ENCODE measurements at places on chromosomes 2 and 18.

DNA sequence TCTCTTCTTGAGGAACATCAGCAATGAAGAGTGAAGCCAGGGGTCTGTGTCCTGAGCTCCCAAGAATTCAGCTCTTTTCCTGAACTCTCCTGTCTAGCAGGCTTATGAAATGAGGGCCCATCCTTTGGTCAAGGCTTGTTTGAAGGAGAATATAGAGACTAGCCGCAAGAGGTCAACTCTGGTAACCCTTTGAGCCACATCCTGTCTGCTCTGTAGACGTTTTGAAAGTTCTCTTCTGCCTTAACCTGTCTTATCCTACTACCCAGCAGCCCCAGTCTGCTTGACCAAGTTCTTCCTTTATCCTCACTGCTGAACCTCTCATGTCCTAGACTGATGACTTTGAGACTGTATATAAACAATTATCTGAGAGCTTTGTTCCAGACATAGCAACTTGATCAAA is 5.4 kb downstream of the SEMA4F start:
- DNase-seq: no peak

- DNase-seq: no peak
These were observed 1154.5 kb upstream of the CHAC2 start for GRCh38 chr2:52613064-52613463.

GRCh38 chr2:95760806-95761525 is 169.2 kb downstream of the TRIM43 start:
- DNase-seq: no peak

DNA sequence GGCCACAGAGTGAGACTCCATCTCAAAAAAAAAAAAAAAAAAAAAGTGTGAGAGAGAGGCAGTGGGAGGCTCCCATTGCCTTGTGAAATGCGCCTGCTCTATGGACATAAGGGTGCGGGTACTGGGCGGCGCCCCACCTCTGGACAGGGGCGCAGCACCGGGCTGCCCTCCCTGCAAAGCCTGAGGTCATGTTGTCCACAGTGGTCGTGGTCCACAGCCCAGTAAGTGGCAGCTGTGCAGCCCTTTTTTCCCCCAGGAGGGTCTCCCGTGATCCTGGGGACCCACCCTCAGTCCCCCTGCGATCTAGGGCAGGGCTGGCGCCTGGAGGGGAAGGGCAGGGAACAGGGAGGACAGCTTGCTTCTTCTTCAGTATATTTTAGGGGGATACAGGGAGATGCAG is 37.8 kb downstream of the LPIN1 start:
- no peak for DNase-seq

DNA sequence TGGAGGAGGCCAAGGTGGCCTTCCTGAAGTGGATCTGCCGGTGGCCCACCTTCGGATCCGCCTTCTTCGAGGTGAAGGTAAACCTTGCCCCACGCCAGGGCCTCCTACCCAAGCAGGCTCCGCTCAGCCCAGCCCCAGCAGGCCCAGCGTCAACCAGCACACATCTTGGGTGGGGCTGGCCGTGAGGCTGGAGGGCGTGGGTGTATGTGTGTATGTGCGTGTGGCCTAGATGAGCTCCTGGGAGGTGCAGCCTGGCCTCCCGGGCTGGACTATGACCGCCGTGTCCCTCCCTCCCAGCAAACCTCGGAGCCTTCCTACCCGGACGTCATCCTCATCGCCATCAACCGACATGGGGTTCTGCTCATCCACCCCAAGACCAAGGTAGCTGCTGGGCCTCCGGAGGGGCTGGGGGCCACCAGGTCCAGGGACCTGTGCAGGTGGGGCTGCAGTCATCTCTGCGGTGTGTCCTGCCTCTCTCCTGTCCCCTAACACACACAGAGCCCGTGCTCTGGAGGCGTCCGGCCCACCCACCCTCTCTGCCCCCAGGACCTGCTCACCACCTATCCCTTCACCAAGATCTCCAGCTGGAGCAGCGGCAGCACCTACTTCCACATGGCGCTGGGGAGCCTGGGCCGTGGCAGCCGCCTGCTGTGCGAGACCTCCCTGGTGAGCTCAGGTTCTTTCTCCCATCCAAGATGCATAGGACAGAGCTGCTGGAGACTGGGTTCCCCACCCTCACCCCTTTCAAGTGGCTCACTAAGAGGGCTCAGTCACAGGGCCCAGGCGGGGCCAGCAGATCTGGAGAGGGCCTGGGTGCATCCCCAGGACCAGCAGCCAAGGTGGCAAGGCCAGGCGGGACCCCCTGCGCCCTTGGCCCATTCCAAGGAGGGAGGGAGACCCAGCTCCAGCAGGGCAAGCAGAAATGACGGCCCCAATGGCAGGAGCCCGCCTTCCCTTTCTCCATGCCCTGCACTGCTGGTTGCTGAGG is 9.4 kb upstream of the GPR17 start:
- no peak for DNase-seq

GRCh38 chr2:66580166-66581049 is 145.5 kb downstream of the MEIS1 start:
- no peak for DNase-seq

GRCh38 chr2:113842919-113843736 is 46.8 kb upstream of the ACTR3 start:
- DNase-seq: no peak

GRCh38 chr2:127567351-127567854 is 31.9 kb downstream of the MYO7B start:
- DNase-seq: no peak

DNA sequence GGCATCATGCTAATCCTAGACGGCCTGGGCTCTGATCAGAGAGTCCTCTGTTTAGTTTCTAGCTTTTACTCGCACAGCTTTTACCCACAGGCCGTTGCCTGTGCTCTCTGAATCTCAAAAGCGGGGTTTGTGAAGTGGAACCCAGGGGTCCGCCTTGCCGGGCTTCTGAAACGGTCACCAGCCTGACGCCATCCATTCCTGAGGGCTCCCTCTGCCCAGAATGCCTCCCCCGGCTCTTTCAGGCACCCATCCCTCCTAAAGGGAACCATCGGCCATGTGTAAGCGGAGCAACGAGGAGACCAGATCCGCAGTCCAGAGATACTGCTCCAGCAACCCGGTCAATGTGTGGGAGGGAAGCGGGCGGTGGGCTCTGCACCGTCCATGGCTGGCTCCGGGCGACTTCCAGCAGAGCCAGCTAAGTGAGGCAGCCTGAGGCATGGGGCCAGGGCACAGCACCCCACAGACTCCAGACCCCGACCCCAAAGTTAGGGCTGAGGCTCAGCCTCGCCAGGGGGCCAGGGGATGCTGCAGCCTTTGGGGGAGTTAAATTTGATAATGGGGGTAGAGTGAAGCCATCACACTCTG is 28.8 kb downstream of the SALL3 start:
- DNase-seq: no peak

DNA sequence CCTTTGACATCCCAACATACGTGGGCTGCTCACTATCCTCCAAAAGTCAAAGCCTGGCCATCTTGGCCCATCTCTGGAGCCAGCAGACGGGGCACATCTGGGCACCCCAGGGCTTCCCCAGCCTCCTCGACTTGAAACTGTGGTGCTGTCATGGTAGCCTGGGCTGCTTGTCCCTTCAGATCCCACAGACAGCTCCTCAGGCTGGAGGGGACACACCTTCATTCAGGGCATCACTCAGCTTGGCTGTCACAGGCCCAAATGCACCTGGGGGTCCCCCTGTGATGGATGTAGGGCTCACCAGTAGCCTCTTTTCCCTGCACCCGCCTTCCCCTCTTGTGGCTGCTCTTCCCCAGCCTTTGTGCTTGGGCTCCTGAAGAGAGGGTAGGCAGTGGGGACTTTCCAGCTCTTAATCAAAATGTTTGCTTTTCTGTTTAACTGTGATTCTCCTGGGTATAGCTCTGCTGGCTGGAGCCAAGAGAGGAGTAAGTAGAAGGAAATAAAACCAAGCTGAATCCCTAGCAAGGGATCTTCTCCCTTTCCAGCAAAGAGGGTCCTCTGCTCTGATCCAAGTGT is 92.3 kb downstream of the GYPC start:
- DNase-seq: no peak

DNA sequence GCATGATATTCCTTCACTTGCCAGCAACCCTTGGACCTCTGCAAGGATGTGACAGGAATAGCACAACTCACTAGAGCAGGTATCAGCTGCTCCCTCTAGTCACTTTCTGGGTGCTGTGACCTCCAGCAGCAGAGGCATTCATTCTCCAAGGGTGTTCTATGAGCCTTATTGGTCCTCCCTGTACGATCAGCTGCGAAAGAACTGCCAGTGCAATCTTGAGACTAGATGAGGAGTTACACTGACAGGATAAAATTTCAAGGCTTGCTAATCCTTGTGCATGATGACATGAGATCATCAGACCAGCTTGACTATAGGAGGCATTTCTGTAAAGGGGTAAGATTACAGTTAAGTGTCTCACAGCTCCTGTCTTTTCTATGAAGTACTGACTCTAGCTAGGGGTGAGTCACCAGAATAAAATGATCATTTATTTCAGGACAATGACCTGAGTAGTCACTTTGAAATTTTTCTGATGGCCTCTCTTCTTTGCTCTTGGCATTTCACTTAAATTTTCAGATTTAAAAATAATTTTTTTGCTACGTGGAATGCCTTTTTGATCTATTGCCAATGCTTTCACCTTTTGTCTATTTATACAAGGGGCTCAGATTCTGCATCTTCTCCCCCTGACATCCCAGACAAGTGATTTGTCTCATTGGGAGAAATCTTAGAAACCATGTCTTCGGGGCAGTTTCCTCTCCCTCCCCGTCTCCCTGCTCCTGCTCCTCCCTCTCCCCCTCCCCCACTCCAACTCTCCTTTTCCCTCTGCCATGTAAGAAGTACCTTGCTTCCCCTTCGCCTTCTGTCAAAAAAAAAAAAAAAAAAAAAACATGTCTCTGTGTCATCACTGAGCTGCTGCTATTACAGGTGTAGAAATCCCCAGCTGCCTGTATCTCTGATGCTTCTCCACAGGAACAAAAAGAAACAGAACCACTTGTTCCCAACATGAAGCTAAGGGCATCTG is 49.2 kb upstream of the FRZB start:
- no peak for DNase-seq

DNA sequence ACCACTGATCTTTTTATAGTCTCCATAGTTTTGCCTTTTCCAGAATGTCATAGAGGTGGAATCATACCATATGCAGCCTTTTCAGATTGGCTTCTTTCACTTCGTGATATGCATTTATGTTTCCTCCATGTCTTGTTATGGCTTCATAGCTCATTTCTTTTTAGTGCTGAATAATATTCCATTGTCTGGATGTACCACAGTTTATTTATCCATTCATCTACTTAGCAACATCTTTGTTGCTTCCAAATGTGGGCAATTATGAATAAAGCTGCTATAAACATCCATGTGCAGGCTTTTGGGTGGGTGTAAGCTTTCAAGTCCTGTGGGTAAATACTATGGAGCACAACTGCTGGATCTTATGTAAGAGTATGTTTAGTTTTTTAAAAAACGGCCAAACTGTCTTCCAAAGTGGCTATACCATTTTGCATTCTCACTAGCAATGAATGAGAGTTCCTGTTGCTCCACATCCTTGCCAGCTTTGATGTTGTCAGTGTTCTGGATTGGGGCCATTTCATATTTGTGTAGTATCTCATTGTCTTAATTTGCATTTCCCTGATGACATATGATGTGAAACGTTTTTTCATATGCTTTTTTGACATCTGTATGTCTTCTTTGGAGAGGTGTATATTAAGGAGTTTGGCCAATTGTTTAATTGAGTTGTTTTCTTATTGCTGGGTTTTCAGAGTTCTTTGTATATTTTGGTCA is 20.6 kb downstream of the STPG4 start:
- no peak for DNase-seq

GRCh38 chr2:222753251-222753824 is 81.9 kb downstream of the MOGAT1 start:
- no peak for DNase-seq

DNA sequence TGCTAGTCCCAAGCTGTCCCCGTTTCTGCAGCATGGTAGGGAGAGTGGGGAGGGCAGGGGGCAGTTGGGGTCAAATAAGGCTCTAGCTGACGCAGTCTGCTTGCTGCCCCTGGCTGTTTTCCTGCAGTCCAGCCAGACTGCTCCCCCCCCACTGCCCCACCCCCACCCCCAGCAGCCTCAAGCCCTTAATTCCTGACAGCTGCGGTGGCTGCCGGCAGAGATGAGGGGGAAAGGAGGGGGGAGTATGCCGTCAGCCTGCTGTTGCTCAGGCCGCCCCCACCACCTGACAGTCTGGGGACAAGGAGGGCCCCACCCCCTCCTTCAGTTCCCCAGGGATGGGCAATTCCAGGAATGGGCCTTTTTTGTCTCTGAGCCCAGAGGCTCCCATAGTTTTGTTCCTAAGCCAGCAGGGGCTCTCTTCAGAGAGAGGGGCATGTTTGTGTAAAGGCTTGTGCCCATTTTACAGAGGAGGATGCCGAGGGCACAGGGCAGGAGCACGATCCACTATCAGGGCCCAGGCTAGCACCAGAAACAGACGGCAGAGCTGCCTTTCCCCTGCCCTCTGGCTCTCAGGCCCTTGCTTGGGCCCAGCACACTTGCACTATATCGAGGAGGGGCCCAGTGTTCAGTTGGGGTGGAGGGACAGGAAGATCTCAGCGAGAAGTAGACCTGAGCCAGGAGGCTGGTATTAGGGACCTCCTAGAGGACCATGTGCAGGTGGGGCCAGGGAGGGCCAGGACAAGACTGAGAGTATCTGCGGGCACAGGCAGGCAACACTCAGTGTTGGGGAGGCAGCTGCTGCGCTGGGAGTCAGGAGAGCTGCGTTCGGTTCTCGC is 1.5 kb upstream of the WNT10A start:
- peak; percentile 69 for DNase-seq

DNA sequence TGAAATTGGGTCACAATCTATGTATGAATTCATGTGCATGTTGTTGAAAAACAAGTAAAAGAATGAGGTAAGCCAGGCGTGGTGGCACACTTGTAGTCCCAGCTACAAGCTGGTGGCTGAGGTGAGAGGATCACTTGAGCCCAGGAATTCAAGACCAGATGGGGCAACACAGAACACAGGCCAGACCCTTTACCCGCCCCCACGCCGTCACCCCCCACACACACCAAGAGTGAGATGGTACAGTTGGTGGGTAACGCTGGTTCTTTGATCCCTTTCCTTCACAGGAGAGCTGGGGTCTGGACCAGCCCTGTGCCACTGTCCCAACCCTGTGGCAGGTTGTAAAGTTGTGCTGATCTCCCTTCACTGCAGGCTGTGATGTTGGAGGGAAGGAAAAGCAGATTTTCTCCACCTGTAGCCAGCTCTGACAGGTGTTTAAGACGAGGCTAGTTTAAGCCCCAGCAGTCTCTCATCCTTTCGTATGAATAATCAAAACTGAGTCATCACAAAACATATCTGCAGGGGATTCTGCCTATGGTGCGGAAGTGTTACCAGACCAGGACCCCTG is 13.6 kb downstream of the B3GNT2 start:
- no peak for DNase-seq

- no peak for DNase-seq
These were observed 97.1 kb downstream of the MAPK4 start for GRCh38 chr18:50656841-50657470.

GRCh38 chr2:120227111-120227991 is 4.2 kb upstream of the TMEM185B start:
- DNase-seq: no peak

Measured in NCI-H1694 treated with DMSO at 0.1 percent for 48 hours (cell line).